Renal pelvis (tissue), 12 donors: ENCODE measurements at places on chromosomes 7 and 10.

- DNase-seq = no peak
These were observed 240.6 kb upstream of the SEMA3C start for GRCh38 chr7:81159402-81159801.

DNA sequence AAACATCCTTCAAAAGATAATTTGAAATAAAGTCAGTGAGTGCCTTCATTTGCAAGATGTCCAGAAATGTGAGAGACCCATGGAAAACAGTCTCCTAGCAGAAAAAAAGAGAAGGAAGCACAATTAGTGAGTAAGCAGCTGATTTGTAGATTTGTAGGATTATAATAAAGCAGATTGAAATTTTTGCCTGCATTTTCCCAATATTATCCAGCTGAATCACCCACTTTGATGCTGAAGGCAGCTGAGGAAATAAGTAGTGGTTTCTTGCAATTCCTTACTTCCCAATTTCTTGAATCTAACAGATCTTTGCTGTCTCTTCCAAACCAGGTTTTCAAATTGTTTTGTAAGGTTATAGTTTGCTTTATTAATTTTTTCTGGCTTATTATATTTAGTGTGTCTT, 181.4 kb downstream of the GNAT3 start:
- no peak for DNase-seq

DNA sequence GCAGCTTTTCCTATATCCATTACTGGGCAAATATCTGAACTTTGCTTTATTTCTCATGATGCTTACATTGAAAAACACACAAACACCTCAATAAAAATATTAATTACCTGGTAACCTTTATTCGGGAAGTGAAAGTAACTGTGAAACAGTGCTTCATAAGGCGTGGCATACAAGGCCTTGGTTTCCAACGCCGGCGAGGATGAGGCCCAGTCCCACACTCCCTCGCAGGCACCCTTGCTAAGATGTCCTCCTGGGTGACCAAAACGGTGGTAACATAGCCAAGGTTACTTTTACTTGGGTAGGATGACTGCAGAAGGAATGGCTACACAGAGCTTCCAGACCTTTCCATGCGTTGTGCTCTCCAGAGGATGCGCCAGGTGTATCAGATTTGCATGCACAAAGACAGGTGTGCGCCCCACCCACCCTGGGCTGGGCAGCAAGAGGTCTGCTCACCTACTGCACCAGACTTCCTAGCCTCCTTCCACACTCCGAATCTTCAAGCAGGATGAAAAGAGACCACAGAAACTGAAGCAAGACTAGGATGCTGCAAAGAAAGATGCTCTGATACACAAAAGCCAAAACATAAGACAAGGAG, 13.3 kb upstream of the DAGLB start:
- DNase-seq = no peak

DNA sequence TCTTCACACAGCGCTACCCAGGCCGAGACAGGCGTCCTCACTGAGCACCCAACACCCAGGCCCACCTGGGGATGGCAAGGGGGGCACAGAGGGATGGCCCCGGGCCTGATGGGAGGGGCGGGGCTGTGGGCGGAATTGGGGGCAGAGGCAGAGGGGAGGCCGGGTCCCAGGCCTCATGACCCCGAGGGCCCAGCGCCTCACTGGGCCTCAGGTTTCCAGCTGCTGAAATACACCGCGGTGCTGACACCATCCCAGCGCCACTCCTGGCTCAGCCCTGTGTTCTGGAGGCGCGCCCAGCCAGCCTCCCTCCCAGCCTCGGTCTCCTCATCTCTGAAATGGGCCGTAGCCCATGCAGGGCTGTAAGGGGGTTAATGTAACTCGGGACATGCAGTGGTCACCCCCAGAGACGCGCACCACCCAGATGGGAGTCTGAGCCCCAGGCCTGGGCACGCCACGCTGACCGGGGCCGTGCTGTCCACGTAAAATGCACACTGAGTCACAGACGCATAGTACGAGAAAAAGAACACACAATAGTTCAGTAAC, 82.3 kb downstream of the UNCX start:
- DNase-seq = no peak

- DNase-seq = no peak
These were observed 65.9 kb downstream of the FAM204A start for GRCh38 chr10:118276204-118276603.

- no peak for DNase-seq
These were observed 78.4 kb upstream of the ADO start for GRCh38 chr10:62726142-62726541.

DNA sequence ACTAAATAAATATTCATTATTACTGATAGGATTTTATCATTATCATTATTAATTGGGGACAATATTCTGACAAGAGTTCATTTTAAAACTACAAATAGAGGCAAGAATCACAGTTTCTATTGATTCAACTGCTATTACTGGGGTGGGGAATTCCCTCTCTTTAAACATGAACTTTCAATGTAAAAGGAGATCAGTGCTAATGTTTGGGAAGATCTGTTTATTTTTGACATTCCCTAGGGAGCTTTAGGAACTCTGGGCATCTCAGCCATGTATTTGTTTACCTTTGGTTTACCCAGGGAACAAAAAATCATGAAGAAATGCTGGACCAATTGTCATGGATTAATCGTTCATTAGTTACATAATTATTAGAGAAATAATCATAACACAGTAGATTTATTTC, 443.2 kb upstream of the AKR1E2 start:
- DNase-seq = no peak

GRCh38 chr10:129799942-129800341, 164.1 kb downstream of the EBF3 start:
- DNase-seq = no peak

- DNase-seq = no peak
These were observed 277.1 kb upstream of the KLF6 start for GRCh38 chr10:4062072-4062471.

DNA sequence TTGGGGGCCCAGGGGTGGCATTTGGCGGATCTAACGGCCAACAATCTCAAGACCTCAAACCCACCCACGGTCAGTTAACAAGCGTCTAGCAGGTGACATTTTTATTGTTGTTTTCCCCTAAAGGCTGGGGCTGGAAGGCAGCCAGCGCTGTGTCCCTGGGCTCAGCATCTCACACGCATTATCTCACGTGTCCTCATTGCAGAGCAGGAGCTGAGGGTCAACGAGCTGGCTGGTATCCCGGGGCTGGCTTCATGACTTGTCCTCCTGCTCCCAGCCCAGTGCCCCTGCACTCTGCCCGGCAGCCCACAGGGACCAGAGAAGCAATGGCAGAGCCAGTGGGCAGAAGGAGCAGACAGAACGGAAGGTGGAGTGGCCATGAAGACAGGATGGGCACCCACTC, 54.4 kb upstream of the TMEM273 start:
- DNase-seq = no peak

- no peak for DNase-seq
These were observed 96.5 kb downstream of the ZFAND4 start for GRCh38 chr10:45575966-45576597.
